ENCODE measurements at places on chromosomes 16 and 17. TPM values are rescaled to one million over a fixed set of nuclear protein-coding genes. Genes with fewer than 3 reads are reported as not detected.
A peak's percentile ranks its signal among the peaks of the same experiment; 100 is the strongest.

Gene CBFA2T3
- total RNA-seq = not detected

Gene PRSS36
- 1.0 TPM for total RNA-seq

Gene TLCD3A
- 31.6 TPM for total RNA-seq

GRCh38 chr16:88754109-88754911, 30.7 kb downstream of the PIEZO1 start:
- no peak for DNase-seq

DNA sequence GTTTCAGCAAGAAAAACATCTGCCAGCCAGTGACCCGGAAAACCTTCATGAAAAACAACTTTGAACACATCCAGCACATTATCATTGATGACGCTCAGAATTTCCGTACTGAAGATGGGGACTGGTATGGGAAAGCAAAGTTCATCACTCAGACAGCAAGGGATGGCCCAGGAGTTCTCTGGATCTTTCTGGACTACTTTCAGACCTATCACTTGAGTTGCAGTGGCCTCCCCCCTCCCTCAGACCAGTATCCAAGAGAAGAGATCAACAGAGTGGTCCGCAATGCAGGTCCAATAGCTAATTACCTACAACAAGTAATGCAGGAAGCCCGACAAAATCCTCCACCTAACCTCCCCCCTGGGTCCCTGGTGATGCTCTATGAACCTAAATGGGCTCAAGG, 22.2 kb downstream of the SLFN5 start:
- DNase-seq = no peak

GRCh38 chr16:86740906-86741799, 162.8 kb downstream of the FOXL1 start:
- peak; percentile 27 for DNase-seq
